ENCODE measurements at places on chromosomes 3 and 15. TPM values are rescaled to one million over a fixed set of nuclear protein-coding genes. Genes with fewer than 3 reads are reported as not detected.

The NEDD4 gene
- 6.0 TPM for total RNA-seq

The PCSK6 gene
- total RNA-seq = 7.3 TPM

The CAMP gene
- 0.48 TPM for total RNA-seq

The GOLGA8S gene
- total RNA-seq = 0.39 TPM

The GPR171 gene
- total RNA-seq = 0.50 TPM

The ALDH1A2 gene
- total RNA-seq = 23.2 TPM

The EFHB gene
- 0.85 TPM for total RNA-seq

The ISLR2 gene
- 4.5 TPM for total RNA-seq

DNA sequence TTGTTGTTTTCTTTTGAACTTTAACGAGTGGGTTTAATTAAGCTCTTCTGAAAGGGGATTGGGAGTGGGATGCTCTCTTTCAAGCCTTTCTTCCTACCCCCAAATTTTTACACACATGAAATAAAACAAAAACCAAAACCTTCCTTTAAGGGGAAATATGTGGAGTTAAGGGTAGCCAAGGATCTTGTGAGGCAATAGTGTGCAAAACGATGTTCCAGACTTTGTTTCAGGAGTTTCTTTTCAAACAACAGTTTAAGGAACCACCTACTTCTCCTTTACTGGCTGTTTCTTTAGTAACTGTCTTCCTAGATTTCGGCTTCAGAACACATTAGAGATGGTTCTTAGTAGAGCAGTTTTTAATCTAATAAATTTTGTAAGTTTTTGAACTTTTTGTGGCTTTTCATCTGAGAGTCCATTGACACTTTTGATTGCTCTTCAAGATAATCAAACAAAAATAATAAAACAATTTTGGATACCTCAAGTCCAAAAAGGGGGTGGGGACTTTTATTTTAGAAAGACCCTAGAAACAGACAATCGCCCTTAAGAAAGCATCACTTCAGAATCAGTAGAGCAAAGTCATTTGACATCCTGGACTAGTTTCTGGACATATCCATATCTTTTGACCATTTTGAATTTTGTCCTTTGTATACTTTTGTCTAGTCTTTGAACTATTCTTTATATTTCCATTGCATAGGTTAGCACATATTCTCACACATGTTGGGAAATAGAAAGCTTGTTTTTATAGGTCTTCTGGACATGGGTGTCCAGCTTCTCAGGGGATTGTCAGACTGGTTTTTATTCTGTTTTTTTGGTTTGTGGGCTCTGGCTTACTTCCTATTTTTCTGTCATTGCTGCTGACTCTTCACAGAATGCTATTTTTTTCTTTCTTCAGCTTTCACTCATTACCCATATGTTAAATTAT lies 6.0 kb downstream of the DIPK2A start:
- DNase-seq = no peak
- H3K36me3 ChIP-seq = no peaks in the 10 kb centered on the region
- H3K27ac ChIP-seq = peak overlapping the region; percentile 46
- H3K4me3 ChIP-seq = no peak overlapping the region
- H3K27me3 ChIP-seq = no peaks in the 10 kb centered on the region
- peaks cover 54% of the 10 kb centered on the region for H3K4me1 ChIP-seq

DNA sequence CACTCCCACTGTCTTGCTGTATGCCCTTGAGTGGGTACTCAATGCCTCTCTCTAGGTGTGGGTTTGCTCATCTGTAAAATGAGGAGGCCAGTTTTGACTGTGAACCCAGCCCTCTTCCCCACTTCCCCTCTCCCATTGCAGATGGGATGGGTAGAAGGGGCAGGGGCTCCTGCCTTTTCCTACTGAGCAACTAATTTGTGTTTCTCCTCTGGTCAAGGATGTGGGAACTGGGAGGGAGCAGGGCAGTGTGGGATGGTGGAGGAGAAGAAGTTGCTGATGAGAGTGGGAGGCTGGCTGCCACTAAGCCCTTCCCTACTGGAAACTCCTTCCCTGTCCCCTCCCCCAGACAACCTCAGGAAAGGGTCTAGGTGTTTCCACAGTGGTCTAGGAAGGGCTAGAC lies 20.1 kb upstream of the ANKDD1A start:
- no peaks in the 10 kb centered on the region for H3K27me3 ChIP-seq
- H3K36me3 ChIP-seq = no peaks in the 10 kb centered on the region
- no peak overlapping the region for H3K4me3 ChIP-seq
- no peak for DNase-seq
- peaks cover 32% of the 10 kb centered on the region for H3K4me1 ChIP-seq

- H3K27ac ChIP-seq = no peak overlapping the region
- no peaks in the 10 kb centered on the region for H3K36me3 ChIP-seq
- no peak for DNase-seq
- H3K27me3 ChIP-seq = no peaks in the 10 kb centered on the region
- H3K4me3 ChIP-seq = no peak overlapping the region
Measured at GRCh38 chr3:171977860-171978259, 61.5 kb upstream of the FNDC3B start.

DNA sequence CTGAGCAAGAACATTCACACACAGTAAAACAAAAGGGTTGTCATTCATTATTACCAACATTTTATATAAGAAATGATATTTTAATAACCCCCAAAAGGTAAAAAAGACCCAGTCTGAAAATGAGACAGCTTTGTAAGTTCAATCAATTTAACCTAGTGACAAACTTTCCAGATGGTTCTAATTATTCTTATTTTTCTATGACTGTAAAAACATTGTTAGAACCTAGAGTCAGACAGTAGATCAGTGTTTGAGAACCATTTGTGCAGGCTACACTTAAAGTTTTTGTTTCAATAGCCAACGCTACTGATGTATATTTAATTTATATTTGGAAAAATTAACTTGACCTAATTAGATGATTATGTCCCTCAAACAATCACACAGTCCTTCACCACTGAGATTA lies 708.4 kb upstream of the CBLB start:
- no peak overlapping the region for H3K27ac ChIP-seq
- no peaks in the 10 kb centered on the region for H3K4me1 ChIP-seq
- no peaks in the 10 kb centered on the region for H3K36me3 ChIP-seq
- no peak for DNase-seq
- no peak overlapping the region for H3K4me3 ChIP-seq

- no peaks in the 10 kb centered on the region for H3K27me3 ChIP-seq
- no peaks in the 10 kb centered on the region for H3K36me3 ChIP-seq
- no peak for DNase-seq
- peak overlapping the region; percentile 99 for H3K27ac ChIP-seq
Measured at GRCh38 chr3:20038699-20039465, 1.4 kb upstream of the KAT2B start.

- no peak overlapping the region for H3K4me3 ChIP-seq
- no peaks in the 10 kb centered on the region for H3K36me3 ChIP-seq
- peaks cover 12% of the 10 kb centered on the region for H3K4me1 ChIP-seq
- H3K27ac ChIP-seq = no peak overlapping the region
Measured at GRCh38 chr3:172235698-172236097, 196.3 kb downstream of the FNDC3B start.

GRCh38 chr3:11128682-11129632 lies 25.3 kb upstream of the HRH1 start:
- no peaks in the 10 kb centered on the region for H3K36me3 ChIP-seq
- no peak overlapping the region for H3K27ac ChIP-seq
- no peak for DNase-seq
- no peaks in the 10 kb centered on the region for H3K4me1 ChIP-seq

- no peaks in the 10 kb centered on the region for H3K36me3 ChIP-seq
- H3K27ac ChIP-seq = no peak overlapping the region
- H3K4me3 ChIP-seq = no peak overlapping the region
- no peak for DNase-seq
- peaks cover 54% of the 10 kb centered on the region for H3K4me1 ChIP-seq
Measured at GRCh38 chr3:4507024-4507596, 14.0 kb downstream of the ITPR1 start.

DNA sequence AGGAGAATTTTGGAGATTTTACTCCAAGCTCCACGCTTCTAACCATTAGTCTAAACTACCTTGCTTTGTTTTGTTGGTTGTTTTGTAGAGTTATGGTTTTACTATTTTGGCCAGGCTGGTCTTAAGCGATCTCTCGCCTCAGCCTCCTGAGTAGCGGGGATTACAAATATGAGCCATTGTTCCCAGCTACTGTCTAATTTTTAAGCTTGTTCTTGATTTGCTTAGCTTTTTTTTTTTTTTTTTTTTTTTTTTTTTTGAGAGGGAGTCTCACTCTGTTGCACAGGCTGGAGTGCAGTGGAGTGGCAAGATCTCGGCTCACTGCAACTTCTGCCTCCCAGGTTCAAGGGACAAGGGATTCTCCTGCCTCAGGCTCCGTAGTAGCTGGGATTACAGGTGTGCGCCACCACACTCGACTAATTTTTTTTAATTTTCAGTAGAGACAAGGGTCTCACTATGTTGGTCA lies 28.5 kb downstream of the EFCAB12 start:
- no peak for DNase-seq
- no peaks in the 10 kb centered on the region for H3K27me3 ChIP-seq
- H3K4me3 ChIP-seq = peak overlapping the region; percentile 86
- H3K27ac ChIP-seq = peak overlapping the region; percentile 84

DNA sequence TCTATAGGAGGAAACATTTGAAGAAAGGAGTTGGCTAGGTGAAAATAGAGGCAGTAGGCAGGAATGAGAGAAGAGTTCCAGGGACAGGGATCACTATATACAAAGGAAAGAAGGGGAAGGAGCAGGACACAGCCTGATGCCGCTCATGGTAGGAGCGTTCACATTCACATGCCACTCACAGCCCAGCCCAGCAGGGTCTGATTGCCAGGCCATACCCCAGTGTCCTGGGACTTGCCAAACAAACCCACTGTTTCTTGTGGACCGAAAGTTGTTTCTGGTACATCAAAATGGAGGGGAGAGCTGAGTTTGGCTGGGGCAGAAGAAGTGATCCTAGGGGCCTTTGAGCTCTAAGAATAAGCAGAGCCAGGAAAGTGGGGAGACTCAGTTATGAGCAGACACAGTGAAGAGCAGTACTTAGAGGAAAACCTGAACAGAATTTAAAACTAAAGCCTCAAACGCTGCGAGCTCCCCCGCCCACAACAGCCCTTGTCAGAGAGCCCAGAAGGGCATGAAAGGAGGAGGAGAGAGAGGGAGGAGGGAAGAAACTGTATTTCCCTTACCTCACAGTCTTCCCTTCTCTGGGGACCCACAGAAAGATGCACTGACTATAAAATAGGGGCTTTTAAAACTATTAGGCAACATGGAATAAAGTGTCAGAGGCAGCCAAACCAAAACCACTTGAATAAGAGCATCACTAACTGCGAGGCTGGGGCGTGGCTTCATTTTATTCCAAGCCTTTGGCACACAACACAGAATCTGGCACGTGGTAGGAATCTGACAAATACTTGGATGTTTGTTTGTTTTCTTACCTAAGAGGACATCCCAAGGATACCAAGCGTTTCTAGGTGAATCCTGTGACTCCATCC lies 129.0 kb downstream of the RPL22L1 start:
- no peaks in the 10 kb centered on the region for H3K36me3 ChIP-seq
- no peak for DNase-seq
- H3K4me3 ChIP-seq = no peak overlapping the region
- no peaks in the 10 kb centered on the region for H3K27me3 ChIP-seq
- peak overlapping the region; percentile 30 for H3K27ac ChIP-seq
- no peaks in the 10 kb centered on the region for H3K4me1 ChIP-seq

GRCh38 chr3:159171333-159171732 lies 369.5 kb downstream of the MFSD1 start:
- no peak for DNase-seq
- no peaks in the 10 kb centered on the region for H3K36me3 ChIP-seq
- no peaks in the 10 kb centered on the region for H3K4me1 ChIP-seq
- no peak overlapping the region for H3K27ac ChIP-seq
- no peak overlapping the region for H3K4me3 ChIP-seq
- no peaks in the 10 kb centered on the region for H3K27me3 ChIP-seq

DNA sequence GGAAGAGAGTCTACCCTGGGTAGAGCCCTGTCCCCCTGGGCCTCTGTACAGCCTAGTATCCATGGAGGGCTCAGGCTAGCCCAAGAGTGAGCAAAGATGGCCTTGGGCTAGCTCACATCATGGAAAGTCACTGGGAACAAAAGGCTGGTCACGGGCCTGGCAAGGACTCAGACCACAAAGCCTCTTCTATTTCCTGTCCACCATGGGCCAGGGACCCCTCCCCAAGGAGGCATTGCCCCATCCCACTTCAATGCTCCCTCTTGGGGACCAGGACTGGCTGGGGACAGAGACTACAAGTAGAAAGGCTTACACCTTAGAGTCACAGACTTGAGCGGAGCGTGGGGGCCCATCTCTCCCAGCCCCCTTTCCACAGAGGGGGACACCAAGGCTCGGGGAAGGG lies 16.9 kb downstream of the DUSP7 start:
- H3K4me1 ChIP-seq = peaks cover 22% of the 10 kb centered on the region
- DNase-seq = no peak
- H3K27me3 ChIP-seq = no peaks in the 10 kb centered on the region

DNA sequence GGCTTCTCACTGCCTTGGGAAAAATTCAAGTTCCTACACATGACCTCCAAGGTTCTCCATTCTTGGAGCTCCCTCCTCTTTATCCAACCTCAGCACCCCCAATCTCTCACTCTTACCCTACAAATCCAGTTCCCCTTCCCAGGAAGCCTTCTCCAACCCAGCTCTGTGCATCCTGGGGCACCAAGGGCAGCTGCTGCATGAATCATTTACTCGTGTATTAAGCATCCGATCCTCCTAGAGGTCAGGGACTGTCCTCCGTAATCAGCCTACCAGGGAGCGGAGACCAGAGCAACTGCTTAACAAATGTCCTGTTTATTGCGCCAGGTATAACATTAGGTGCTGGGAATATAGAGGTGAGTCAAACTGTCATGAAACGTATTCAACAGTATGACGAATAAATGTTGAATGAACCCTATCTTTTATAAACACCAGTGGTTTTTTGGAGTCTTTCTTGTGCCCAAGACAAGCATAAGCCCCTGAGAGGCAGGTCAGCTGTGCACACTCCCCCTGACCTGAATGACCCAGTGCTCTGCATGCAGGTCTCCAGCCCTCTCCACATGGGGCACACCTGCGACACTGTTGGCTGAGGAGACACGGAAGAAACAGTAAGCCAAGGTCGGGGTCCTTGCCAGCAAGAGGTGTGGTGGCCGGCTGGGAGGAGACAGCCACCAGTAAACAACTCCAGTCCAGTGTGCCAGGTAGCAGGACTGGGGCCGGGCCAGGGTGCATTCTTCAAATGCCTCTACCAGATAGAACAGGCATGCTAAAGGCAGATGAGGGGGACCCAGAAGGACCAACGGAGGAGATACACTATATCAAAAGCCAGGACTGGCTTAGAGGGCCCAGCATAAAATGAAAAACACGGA lies 27.6 kb downstream of the ANP32A start:
- no peak overlapping the region for H3K4me3 ChIP-seq
- H3K27ac ChIP-seq = peak overlapping the region; percentile 73
- H3K27me3 ChIP-seq = no peaks in the 10 kb centered on the region
- no peak for DNase-seq
- no peaks in the 10 kb centered on the region for H3K36me3 ChIP-seq

DNA sequence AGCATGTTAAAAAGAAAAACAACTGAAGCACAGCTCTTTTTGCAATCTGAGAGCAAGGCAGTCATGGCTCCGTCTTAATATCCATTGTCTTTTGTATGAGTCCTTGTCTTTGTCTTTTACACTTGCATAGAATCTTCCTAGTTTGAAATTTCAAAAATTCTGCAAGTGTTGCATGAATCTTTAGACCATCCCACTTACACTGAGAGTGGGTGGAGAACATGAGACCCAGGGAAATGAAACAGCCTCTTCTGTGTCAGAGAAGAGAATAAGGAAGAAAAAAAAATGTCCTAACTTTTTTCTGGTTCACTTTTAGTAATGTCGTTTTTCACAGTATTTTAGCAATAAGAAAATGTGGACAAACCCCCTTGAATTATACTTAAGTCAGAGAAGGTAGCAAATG lies 12.1 kb upstream of the DCLK3 start:
- H3K4me1 ChIP-seq = no peaks in the 10 kb centered on the region
- no peak for DNase-seq
- no peaks in the 10 kb centered on the region for H3K36me3 ChIP-seq
- H3K27me3 ChIP-seq = no peaks in the 10 kb centered on the region

- no peak overlapping the region for H3K27ac ChIP-seq
- H3K36me3 ChIP-seq = no peaks in the 10 kb centered on the region
- DNase-seq = no peak
Measured at GRCh38 chr3:115275896-115276295, 128.8 kb upstream of the ZBTB20 start.

Data from heart left ventricle (tissue), 16 donors.